Endothelial cell (in vitro differentiated cells): ENCODE measurements at places on chromosomes 1 and 21.

- no peak for DNase-seq
These were observed 7.2 kb downstream of the FBXO6 start for GRCh38 chr1:11671205-11671543.

DNA sequence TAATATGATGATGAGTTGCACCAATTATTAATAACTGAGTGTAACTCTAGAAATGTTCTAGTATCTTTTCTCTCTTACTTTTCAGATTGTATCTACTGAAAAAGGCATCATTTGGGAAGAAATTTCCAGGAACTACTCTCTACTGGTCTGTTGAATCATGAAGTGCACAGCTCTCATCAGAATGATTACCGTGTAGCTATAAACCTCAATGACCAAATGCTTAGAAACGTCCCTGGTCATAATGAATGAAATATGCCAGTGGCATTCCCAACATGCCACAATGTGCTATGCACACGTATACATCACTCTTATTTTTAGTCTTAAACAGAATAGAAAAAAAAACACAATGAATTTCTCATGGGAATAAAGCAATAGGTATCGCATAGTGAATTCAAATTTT, 534.3 kb upstream of the OLFM3 start:
- no peak for DNase-seq

- DNase-seq = no peak
These were observed 42.1 kb upstream of the LAX1 start for GRCh38 chr1:203722909-203723308.

DNA sequence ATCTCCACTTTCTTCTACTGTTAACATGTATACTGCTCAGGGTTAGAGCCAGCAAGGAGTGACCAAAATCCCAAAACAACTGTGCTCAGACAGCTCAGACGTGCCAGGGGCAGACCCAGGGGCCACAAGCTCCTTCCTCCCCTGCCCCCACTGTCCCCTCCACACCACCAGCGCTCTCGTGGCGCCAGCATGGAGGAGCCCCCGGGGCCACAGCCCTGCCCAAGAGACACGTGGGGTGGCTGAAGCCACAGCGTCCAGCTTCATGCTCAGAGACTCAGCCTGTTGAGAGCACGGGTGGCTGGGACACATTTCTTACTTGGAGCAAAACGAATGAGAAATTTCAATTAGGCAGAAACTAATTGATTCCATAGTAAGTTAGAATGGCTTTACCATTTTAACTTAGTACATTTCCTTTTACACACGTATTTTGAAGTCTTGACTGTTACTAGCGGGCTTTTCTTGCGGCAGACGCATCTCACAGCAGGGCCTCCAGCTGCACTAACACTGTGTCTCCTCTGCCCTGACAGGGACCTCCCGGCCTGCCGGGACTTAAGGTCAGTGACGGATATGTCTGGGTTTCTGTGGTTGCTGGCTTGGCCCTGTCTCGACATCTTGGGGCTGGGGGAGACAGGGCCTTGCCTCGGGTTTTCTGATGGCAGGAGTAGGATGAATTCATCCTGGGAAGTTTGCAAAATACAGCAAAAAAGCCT, 54.2 kb downstream of the SLC19A1 start:
- no peak for DNase-seq

- no peak for DNase-seq
These were observed 10.9 kb downstream of the CNST start for GRCh38 chr1:246577082-246577719.

DNA sequence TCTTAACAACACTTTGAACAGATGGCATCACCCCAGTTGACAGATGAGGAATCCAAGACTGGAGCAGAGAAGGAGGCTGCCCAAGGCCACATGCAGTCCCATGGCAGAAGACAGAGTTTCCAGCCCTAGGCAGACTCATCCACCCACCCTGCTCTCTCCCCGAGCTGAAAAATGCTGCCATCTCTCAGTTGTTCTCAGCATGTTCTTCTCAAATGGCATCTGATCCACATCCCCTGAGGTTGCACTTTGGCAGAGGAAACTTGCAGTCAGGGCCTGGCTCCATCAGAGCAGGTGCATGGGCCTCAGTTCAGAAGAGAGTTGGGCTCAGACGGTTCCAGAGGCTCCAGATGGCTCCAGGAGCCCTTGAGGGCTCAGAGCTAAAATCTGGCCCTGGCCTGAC, 709.4 kb downstream of the MATN1 start:
- DNase-seq = no peak

DNA sequence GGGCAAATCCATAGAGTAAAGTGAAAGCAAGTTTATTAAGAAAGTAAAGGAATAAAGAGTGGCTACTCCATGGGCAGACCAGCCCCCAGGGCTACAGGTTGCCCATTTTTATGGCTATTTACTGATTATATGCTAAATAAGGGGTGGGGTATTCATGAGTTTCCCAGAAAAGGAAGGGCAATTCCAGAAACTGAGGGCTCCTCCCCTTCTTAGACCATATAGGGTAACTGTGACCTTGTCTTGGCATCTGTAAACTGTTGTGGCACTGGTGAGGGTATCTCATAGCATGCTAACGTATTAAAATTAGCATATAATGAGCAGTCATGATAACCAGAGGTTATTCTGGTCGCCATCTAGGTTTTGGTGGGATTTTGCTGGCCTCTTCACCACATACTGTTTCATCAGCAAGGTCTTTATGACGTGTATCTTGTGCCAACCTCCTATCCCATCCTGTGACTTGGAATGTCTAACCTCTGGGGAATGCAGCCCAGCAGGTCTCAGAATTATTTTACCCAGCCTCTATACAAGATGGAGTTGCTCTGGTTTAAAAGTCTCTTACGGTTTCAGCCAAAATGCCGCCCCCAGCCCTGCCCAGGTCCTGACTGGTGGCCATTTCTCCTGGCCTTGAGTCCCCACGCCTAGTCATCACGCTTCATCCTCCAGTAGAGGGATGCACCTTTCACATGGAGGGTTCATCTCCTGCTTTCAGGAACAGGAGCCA, 982 bp upstream of the TRIM17 start:
- DNase-seq = no peak

DNA sequence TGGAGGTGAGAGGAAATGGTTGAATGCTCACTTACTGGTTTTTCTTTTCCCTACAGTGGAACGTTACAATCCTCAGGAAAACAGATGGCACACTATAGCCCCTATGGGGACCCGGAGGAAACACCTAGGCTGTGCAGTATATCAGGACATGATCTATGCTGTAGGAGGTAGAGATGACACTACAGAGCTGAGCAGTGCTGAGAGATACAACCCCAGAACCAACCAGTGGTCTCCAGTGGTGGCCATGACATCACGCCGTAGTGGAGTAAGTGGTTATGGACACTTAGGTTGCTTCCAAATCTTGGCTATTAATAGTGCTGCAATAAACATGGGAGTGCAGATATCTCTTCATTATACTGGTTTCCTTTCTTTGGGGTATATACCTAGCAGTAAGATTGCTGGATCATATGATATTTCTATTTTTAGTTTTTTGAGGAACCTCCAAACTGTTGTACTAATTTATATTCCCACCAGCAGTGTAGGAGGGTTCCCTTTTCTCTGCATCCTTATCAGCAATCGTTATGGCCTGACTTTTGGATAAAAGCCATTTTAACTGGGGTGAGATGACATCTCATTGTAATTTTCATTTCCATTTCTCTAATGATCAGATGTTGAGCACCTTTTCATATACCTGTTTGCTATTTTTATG, 48.8 kb upstream of the DARS2 start:
- DNase-seq = no peak

DNA sequence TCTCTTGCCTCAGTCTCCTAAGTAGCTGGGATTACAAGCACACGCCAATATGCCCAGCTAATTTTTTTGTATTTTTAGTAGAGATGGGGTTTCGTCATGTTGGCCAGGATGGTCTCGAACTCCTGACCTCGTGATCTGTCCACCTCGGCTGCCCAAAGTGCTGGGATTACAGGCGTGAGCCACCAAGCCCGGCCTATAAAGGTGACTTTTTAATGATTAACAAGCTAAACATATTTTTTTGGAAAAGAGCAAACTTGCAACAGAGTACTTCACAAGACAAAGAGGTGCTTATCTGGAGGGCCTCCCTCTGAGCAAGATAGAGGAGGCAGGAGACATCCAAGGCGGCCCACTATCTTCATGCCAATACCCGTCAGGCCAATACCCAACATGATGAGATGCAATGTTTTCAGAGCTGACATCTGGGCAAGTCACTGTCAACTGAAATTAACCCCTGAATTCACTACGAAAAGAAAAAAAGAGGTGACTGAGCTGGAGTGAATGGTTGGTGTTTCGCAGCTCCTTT, 10.5 kb downstream of the BCAR3 start:
- no peak for DNase-seq

DNA sequence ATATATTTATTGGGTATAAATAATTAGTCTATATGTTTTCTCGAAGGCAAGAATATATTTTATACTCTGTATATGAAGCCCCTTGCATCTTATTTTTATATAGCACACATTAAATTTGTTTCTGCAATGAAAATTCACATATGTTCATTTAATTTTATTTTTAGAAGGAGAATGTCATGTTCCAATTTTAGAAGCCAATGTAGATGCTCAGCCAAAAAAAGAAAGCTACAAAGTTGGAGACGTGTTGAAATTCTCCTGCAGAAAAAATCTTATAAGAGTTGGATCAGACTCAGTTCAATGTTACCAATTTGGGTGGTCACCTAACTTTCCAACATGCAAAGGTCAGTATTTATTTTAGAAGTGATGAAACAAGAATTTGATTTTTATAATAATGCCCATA, 16.6 kb downstream of the CFHR5 start:
- DNase-seq = no peak

DNA sequence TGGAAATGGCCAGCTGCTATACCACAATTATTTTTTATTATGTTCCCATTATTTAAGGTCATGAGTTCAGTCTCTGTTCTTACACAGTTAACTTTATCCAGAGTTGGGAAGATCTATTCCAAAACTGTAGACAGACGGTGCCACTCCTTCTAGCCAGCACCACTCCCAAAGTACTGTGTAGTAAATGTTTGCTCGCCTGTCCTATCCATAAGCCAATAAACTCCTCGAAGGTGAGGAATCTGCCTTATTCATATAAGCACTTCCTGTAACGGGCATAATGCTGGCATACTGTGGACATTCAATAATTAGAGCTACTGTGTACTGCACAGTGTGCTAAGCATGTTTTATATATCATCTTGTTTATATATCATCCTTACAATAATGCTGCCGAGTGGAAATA, 26.1 kb upstream of the STMN1 start:
- no peak for DNase-seq

GRCh38 chr1:232112076-232112475, 485.5 kb downstream of the DISC1 start:
- no peak for DNase-seq

DNA sequence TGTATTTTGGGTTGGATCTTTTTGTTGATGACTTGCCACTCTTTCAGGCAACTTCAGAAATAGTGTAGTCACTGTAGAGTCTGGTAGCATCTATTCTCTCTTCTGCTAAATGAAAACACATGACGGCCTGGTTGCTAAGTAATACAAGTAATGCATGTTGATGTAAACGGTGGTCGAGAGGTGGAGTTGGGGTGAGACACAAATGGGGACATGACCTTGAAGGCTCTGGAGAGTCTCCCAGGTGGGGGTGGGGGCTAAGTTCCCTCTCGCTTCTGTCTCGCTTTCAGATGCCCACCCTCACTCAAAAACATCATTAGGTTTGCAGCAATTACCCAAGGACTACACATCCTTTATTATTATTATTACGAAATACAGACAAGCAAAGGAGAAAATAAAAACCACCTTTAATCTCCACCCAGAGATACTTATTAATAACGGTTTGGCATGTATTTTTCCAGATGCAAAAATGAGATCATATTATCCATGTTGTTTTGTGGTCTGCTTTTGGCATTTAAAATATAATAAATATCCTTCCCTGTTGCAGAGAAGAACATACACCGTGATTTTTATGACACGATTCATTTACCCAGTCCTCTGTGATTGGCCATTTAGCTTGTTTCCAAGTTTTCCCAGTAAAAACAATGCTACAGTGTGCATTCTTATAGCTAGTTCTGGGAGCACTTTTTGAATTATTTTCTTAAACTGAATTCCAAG, 138.1 kb downstream of the MIS18A start:
- no peak for DNase-seq

GRCh38 chr1:110107867-110108469, 4.3 kb upstream of the UBL4B start:
- no peak for DNase-seq

GRCh38 chr1:178011465-178011828, 41.6 kb upstream of the SEC16B start:
- DNase-seq = no peak

GRCh38 chr1:228882771-228883450, 147.6 kb downstream of the RHOU start:
- DNase-seq = no peak

GRCh38 chr1:225556694-225557093, 96.2 kb downstream of the ENAH start:
- DNase-seq = no peak

DNA sequence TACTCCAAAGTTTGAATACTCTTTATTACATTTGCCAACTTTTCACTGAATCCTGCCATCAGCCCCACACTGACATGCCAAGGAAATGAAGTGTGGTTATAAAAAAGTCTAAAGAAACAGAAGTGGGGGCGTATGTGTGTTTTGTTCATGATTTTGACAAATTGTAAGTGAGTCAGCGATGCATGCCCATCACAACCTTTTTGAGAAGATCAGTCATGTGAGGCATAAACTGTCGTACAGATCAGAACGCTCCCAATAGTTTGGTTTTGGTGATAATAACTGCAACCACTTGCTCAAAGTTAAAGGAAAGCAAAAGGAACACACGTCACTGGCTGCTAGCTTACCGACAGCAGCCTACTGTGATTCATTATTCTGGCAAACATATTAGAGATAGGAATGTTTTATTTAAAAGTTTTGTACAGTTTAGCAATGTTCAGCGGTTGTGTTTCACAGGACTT, 95.6 kb downstream of the RGS2 start:
- no peak for DNase-seq

GRCh38 chr1:6184083-6184783, 4.1 kb upstream of the CHD5 start:
- no peak for DNase-seq

DNA sequence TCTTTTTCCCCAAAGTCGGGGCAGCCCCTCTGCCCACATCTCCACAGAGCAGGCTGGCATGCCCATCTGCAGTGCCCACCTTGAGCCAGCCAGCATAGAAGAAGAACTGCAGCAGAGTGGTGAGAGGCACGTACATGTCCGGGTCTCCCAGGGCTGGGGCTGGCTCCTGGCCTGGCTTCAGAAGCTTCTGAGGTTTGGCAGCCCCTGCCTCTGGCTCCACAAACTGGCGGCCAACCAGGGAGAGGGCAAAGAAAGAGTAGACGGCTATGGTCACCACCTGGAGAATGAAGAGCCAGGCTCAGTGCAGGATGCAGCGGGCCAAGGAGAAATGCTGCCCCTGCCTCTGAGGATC, 3.0 kb downstream of the BEST4 start:
- DNase-seq = no peak

DNA sequence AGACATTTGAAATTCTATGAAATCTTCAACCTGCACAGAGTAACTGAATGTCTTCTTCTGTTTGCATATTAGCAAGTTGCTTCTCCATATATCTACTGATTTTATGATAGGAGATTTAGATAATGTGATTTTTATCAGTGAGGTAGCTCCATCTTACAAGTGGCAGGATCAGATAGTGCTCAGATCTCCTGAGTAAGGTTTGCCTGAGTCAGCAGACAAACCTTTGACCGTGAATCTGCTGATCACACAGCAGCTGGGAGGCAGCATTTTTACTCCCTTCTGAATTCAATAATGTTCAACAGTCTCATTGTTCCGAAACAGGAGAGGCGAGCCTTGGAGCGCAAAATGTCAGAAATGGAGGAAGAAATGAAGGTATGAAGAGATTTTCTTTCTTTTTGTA, 141.4 kb downstream of the SYT2 start:
- DNase-seq = no peak
